Karpas-422 (cell line): ENCODE measurements at places on chromosomes 12 and 14. TPM values are rescaled to one million over a fixed set of nuclear protein-coding genes. Genes with fewer than 3 reads are reported as not detected.

GRCh38 chr12:45839917-45840316, 110.4 kb downstream of the ARID2 start:
- DNase-seq = no peak

- no peak for DNase-seq
Measured at GRCh38 chr12:42912367-42912766, 322.8 kb upstream of the PRICKLE1 start.

DNA sequence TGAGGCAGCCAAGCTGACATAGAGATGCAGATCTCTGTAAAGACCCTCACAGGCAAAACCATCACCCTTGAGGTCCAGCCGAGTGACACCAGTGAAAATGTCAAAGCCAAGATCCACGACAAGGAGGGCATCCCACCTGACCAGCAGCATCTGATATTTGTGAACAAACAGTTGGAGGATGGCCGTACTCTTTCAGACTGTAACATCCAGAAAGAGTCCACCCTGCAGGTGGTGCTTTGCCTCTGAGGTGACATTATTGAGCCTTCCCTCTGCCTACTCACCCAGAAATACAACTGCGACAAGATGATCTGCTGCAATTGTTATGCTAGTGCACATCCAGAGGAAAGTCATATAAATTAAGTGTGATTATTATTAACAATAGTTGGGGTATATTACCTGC, 15.1 kb upstream of the SUPT16H start:
- DNase-seq = no peak

DNA sequence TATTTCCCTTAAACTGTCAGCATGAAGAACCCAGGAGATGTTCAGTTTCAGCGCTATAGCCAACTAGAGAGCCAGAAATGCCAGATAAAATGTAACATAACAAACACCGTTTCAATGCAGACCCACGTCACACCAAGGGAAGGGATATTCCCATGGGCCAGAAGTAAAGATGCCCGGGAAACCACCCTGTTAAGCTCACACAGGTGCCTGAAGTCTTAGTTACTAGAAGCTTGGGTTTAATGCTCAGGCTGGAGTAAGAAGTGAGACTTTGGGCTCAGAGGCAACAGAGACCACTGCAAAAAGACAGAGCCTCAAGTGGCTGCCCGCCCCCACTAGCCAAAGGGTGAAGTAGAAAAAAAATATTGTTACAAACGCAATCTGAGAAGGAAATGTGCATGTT, 52.3 kb downstream of the SYNE3 start:
- DNase-seq = no peak

- DNase-seq = no peak
Measured at GRCh38 chr14:103448097-103448496, 62.9 kb downstream of the MARK3 start.

GRCh38 chr12:78192979-78193378, 362.3 kb downstream of the NAV3 start:
- DNase-seq = no peak

DNA sequence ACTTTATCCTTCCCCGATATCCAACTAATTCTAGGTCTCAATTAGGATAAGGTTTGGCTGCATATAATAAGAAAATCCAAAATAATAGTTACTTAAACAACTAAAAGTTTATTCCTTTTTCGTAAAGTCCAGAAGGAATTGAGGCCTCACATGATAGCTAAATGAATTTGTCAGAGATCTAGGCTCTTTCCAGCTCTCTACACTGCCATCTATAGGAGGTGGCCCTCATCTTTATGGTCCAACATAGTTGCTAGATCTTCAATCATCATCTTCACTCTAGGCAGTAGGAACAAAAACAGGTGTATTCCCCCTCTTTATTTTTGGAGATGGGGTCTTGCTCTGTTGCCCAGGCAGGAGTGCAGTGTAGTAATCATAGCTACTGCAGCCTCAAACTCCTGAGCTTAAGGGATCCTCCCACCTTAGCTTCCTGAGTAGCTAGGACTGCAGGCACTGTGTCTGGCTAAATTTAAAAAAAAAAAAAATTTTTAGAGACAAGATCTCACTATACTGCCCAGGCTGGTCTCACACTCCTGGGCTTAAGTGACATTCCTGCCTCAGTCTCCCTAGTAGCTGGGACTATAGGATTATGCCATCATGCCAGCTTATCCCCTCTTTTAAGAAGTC, 46.5 kb upstream of the SAV1 start:
- peak; percentile 80 for DNase-seq

GRCh38 chr14:91149462-91149861, 35.6 kb downstream of the DGLUCY start:
- no peak for DNase-seq

- no peak for DNase-seq
Measured at GRCh38 chr12:115485967-115486366, 791.5 kb downstream of the MED13L start.

DNA sequence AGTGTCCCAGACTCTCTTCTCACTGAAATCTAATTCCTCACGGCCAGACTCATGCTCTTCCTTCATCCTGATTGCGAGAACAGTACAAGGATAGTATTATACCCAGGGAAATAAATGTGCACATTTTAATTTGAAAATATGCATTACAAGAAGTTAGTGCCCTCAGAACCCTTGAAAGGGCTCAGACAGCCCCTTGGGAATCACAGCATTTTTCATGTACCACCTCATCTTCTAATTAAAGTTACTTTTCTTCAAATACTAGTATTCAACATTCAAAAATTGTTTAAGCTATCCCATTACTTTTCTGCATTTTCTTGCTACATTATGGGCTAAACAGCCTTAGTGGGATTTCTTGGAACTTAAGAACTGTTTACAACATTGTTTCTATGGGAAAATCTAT, 1.7 kb upstream of the APPL2 start:
- DNase-seq = no peak

GRCh38 chr14:56524971-56525677, 54.5 kb upstream of the TMEM260 start:
- DNase-seq = no peak

DNA sequence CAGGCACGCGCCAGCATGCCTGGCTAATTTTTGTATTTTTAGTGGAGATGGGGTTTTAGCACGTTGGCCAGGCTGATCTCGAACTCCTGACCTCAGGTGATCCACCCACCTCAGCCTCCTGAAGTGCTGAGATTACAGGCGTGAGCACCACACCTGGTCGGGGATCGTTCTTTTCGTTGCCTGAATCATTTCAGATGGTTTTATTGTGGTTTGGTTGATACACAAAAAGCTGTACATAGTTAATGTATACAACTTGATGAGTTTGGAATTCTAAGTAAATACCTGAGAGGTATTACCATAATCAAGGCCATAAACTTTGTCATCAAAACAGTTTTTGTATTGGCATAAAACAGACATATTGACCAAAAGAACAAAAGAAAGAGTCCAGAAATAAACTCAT, 63.3 kb downstream of the RIC8B start:
- no peak for DNase-seq

DNA sequence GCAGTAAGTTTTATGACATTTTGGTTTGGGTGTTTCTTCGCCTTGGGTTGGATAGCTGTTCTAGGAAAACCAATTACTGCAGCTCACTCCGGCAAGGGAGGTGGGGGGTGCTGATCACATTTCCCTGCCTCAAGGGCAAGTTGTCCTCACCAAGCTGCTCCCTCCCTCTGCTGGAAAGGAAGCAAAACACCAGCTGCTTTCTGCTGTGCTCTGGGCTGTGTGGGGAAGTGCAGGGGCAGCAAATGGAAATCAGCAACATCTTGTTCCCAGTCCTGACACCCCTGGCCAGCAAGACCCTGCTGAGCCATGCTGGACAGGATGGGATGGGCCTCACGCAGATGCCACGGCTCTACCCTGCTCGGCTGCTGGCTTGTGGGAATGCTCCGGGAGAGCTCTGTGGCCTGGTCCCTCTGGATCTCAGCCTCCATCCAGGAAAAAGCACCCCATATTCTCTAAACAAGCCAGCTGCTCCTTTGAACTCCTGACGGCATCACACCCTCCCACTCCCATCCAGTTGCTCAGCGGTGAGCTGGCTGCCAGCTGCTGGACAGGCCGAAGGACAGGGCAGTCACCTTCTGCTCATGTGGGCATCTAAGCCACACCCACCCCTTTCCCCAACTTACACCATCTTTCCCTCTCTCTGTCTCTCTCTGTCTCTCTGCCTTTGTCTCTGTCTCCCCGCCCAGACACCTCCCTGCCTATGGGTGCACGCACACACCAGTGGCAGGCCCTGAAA, 52.4 kb upstream of the EIF5 start:
- no peak for DNase-seq

GRCh38 chr14:30180219-30180618, 252.6 kb upstream of the PRKD1 start:
- DNase-seq = no peak

- DNase-seq = no peak
Measured at GRCh38 chr12:12534166-12534866, 28.3 kb downstream of the DUSP16 start.

GRCh38 chr14:74509587-74510222, 16.1 kb downstream of the ISCA2 start:
- no peak for DNase-seq

- DNase-seq = no peak
Measured at GRCh38 chr14:38047195-38047902, 160.4 kb upstream of the SSTR1 start.

GRCh38 chr12:15636060-15636890, 152.9 kb downstream of the EPS8 start:
- peak; percentile 29 for DNase-seq

- no peak for DNase-seq
Measured at GRCh38 chr14:102667703-102668102, 75.3 kb downstream of the RCOR1 start.

GRCh38 chr12:121781484-121781997, 11.9 kb downstream of the RHOF start:
- peak; percentile 74 for DNase-seq

DNA sequence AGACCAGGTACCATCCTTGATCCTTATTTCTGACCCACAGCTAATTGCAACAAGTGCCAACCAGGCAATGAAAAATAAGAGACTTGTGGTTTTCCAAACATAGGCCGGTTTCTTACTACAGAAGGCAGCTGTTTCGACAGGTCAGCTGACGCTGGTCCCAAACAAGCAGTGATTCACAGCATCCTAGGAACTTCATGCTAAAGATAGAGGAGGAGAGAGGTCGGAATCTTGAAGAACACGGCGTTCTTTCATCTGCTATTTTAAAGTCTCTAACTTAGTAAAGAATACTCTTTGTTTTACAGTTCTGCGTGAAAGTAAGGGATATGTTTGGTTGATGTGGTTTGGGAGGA, 28.1 kb upstream of the ADGRD1 start:
- DNase-seq = no peak

GRCh38 chr12:76318773-76319594, 29.2 kb downstream of the BBS10 start:
- DNase-seq = no peak

DNA sequence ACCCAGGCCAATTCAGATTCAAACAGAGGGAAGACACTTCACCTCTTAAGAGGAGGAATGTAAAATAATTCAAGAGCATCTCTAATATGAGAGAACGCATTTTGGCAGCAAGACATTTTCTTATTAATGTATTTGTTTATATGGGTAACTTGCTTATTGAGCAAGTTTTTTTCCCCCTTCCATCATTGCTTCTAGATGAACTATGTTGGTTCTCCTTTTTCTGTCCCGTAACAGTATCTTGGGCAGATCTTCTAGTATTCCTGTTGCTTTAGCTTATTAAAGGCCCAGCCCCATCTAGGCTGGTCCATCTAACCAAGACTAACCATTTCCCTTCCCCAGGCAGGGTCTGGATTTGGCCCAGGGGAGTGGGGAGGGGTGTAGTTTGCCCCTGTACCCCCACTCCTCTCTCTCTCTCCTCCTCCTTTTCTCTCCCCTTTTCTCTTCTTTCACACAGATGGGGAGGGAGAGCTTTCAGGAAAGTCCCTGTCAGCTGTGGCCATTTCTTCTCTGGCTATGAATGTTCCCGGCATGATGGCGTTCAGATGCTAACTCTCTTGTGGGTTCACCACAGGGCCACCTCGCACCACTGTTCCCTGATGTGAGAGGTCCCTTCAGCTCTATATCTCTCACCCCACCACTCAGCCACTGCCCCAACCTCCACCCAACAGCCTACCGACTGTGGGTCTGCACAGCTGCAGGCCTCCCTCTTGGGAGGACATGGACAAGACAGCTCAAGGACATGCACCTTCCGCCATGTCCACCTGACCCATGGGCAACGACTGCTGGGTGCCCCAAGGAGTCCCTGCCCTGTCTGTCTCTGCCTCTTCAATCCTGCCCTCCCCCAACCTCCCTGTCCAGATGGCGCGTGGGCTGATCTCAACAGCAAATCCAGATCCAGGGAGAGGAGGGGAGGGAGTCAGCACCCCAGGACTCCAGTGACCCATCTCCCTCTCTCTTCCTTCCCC, 15.8 kb upstream of the RPS6KL1 start:
- no peak for DNase-seq

DNA sequence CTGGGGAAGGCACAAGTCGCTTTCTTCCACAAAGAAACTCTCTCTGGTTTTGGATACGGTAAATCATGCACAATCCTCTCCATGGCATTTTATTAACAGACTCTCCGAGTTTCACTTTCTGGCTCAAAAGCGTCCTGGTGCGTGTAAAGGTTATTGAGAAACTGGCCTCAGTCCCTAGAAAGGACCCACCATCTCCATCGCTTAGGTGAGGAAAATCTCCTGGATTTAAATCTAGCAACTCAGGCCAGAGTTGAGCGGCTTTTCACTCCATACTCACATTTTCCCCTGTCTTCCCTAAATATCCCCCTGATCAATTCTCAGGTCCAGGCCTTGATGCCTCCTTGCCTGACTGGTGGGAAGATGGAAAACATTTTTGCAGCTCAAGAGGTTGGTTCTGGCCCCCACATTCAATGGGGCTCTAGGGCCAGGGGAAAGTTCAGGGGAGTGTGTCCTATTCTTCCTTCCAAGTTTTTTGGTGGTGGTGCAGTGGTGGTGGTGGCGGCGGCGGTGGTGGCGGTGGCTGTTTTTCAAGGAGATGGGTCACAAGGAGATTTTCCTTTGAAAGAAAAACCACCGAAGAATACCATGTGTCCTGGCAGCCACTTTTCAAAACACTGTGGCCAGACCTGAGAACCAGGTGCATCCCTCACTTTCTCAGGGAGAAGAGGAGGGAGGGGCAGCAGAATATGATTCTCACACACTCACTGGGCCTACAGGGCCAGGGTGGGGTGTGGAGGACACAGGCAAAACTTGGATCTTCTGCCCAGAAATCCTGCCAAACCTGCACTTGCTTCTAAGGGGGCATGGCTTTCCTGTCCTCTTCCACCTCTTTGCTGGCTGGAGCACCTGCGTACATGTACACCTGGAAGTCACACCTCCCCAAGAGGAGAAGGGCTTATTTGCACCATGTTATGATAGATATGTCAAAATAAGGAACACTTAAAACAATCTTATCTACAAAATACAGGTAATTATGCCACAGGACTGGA, 46.7 kb upstream of the PNMA1 start:
- DNase-seq = no peak

Gene PLEKHD1
- total RNA-seq = 0.41 TPM in 1 of 2 replicates, not detected in the other

Gene C12orf60
- 0.52 and 0.69 TPM in 2 replicates for total RNA-seq

Gene KRT8
- total RNA-seq = not detected in 2 replicates

Gene AQP5
- 0.97 and 4.5 TPM in 2 replicates for total RNA-seq

Gene METTL3
- total RNA-seq = 83.1 and 105 TPM in 2 replicates

Gene TIMM9
- total RNA-seq = 51.3 and 71.7 TPM in 2 replicates

Gene C12orf50
- 0.18 TPM in 1 of 2 replicates, not detected in the other for total RNA-seq

Gene ABCD2
- total RNA-seq = not detected in 2 replicates

Gene STXBP6
- 0.14 and 1.3 TPM in 2 replicates for total RNA-seq
